Chondrocyte (in vitro differentiated cells): ENCODE measurements at places on chromosomes 1 and 21.

- DNase-seq = no peak
Measured at GRCh38 chr1:244365809-244366208, 85.9 kb downstream of the ADSS2 start.

DNA sequence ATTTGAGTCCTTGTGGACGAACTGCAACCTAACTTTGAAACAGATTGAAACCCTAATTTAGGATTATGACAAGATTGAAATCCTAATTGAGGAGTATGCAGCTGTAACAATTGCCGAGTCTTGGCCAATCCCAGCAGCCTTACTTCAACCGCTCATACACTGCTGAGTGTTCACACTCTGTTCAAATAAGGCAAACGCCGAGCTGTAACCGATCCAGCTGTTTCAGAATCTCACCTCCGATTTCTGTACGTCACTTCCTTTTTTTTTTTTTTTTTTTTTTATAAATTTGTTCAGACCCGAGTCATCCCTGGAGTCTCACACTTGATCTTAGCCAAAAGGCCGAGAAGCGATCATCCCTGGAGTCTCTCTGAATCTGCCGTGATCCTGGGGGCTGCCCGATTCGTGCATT, 22.3 kb upstream of the ATP5PO start:
- DNase-seq = no peak

- no peak for DNase-seq
Measured at GRCh38 chr1:40945491-40945973, 34.0 kb upstream of the CTPS1 start.

DNA sequence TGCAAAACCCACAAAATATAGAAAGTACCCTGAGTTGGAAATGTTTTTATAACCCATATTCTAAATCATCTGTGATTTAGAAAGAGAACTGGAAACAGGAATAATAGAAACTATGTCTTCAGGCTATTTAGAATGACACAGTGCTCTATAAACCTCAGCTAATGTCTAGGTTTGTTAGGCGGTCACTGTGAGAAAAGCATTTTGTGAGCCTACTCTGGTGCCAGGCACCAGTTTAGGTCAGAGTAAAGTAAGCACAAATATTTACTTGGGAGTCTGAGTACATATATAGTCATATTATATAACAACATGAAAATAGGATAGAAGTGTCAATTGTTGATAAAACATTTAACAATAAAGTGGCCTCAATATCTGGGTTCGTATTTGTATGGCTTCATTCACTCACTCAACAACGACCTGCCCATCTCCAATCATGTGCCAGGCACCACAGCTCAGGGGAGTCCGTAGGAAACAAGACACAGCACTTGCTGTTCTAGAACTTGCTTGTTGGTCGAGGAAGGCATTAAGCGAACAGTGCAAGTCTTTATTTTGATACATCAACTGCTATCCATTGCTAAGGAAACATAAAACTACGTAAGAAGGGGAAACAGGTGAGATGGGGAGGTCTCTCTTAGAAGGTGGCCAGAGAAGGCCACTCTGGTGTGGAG, 37.2 kb downstream of the GNB1 start:
- DNase-seq = no peak

- DNase-seq = no peak
Measured at GRCh38 chr1:207578796-207579435, 66.0 kb upstream of the CR1L start.

DNA sequence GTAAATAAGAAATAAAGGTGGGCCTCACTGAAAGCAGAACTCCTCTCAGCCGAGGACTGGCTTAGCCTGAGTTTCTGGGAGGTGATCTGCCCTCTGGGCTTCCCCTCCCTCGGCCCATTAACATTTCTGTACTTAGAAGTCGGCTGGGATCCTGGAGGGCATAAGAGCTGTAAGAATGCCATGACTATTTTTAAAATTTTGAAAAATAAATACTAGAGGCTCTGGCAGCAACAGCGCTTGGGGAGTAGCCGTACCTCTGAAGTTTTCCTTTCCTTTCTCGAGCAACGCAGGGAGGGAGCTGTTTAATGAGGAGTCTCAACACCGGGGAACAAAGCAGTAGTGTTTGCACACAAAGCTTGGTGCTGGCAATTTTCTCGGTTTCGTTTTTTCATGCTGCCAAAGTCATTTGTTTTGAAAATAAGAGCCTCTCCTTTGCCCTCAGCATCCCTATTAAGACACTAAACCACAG, 498.7 kb downstream of the SMYD3 start:
- DNase-seq = no peak

GRCh38 chr1:145952903-145953302, 4.9 kb downstream of the LIX1L start:
- no peak for DNase-seq

DNA sequence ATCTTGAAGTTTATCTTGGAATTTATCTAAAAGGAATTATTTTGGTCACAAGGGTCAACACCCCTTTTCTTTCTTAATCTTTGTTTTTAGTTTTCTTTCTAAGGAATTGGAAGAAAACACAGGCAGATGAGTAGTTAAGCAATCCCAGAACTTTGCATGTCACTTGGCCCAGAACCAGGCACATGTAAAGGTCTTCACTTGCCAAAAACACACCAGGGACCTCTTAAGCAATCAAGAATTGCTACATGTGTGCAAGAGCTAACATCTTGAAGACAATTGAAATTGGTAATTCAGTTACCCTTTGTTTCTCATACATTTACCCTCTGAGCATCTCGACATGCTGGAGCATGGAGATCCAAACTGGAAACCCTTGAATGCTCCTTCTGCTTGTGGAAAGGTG, 114.2 kb downstream of the ZC3H11B start:
- no peak for DNase-seq

DNA sequence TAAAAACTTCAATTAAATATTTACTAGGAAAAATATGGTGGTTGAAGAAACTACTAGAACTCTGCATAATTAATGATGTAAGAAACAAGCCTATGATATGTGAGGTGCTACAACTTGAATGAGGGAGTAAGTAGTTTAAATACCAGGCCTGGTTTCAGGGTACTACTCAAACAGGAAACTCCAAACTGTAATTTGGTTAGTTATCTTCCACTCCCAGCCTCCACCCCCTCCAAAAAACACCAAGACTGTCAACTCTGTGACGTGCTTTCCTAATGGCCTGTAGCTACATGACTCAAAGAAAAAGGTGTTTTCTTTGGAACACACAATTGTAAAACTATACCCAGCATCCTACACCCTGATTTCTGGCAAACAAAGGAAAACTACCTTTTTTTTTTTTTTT, 55.9 kb upstream of the RCC1 start:
- no peak for DNase-seq

DNA sequence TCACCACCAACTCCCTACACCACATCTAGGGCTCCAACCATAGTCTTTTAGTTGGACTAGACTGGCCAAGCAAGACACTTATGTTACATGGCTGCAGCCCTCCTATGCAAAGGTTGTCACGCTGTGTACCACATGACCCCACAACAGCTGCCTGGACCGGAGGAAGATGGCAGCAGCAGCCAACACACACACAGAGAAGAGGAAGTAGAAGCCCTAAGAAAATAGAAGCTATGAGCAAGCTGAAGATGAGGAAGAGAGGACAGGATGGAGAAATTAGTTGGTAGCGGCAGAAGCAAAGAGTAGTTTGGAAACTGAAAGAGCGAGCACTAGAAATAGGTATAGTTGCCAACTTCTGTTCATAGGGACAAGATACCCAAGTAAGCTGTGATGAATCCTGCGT, 60.8 kb upstream of the RALGPS2 start:
- no peak for DNase-seq

DNA sequence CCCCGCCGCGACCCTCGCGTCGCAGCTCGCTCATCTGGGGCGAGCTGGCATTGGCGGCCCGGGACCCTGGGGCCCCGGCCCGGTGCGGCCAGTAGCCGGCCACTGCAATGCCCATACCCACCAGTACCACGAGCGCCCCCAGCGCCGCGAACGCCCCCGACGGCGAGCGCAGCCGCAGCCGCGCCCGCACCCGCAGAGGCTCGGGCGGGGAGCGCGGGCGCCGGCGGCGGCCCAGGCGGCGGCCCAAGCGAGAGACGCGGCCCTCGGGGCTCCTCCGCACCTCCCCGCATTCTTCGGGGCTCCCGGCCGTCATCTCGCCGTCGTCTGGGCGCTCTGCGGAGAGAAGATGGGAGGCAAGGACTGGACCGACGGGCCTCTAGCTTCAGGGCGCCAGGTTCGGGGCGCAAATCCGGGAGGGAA, 2.2 kb downstream of the TMEM200B start:
- DNase-seq = no peak

- DNase-seq = no peak
Measured at GRCh38 chr1:61361931-61362330, 279.6 kb downstream of the NFIA start.

- no peak for DNase-seq
Measured at GRCh38 chr1:185166106-185166505, 9.1 kb downstream of the SWT1 start.

DNA sequence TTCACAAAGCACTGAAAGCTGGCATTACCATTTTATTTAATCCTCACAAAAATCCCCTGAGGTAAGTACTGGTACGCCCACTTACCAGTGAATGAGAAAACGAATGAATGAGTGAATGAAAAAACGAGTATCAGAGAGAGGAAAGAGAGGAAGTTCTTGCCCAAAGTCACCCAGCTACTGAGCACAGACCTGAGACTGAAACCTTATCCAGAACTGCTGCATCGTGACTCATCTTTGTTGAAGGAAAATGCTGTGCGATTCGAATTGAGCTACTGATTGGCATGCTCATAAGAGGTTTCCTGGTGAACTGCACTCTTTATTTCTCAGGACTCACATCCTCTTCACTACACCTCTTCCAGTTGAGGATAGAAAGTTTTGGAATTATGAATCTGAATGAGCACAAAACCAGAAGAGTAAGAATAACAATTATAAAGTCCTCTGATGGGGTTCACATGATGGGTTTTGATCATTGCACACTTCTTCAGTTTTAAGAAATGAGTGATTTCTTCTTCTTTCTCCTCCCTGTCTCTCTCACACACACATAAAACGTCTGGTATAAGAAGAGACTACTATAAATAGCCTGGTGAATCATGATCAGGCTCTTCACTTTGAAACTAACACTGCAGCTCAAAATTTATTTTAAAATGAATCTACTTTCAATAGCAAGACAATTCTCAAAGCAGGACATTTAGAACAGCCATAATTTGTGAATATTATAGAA, 32.1 kb downstream of the IL12RB2 start:
- DNase-seq = no peak

- no peak for DNase-seq
Measured at GRCh38 chr1:39653546-39654031, 14.1 kb upstream of the HEYL start.

DNA sequence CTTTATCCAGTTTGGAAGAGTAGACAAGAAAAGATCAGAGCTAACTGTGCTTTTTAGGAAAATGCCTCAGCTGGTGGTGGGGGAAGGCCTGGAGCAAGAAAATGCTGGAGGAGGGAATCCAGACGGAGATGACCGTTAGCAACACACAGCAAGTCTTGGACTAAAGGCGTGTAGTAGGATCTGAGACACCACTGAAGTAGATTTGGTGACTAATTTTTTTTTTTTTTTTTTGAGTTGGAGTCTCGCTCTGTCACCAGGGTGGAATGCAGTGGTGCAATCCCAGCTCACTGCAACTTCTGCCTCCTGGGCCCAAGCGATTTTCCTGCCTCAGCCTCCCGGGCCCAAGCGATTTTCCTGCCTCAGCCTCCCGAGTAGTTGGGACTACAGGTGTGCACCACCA, 41.2 kb downstream of the LPAR3 start:
- DNase-seq = no peak

GRCh38 chr1:42138586-42138985, 14.6 kb upstream of the GUCA2B start:
- no peak for DNase-seq
